Retinal pigment epithelial cell (primary cell): ENCODE measurements at places on chromosomes 6 and 20.
A peak's percentile ranks its signal among the peaks of the same experiment; 100 is the strongest.

GRCh38 chr20:2701671-2702081 lies 9.1 kb downstream of the EBF4 start:
- no peak for DNase-seq

- DNase-seq, result no peak
Measured at GRCh38 chr6:133343220-133343619, 102.1 kb downstream of the EYA4 start.

GRCh38 chr6:27495386-27496135 lies 22.7 kb upstream of the ZNF184 start:
- DNase-seq, result no peak

DNA sequence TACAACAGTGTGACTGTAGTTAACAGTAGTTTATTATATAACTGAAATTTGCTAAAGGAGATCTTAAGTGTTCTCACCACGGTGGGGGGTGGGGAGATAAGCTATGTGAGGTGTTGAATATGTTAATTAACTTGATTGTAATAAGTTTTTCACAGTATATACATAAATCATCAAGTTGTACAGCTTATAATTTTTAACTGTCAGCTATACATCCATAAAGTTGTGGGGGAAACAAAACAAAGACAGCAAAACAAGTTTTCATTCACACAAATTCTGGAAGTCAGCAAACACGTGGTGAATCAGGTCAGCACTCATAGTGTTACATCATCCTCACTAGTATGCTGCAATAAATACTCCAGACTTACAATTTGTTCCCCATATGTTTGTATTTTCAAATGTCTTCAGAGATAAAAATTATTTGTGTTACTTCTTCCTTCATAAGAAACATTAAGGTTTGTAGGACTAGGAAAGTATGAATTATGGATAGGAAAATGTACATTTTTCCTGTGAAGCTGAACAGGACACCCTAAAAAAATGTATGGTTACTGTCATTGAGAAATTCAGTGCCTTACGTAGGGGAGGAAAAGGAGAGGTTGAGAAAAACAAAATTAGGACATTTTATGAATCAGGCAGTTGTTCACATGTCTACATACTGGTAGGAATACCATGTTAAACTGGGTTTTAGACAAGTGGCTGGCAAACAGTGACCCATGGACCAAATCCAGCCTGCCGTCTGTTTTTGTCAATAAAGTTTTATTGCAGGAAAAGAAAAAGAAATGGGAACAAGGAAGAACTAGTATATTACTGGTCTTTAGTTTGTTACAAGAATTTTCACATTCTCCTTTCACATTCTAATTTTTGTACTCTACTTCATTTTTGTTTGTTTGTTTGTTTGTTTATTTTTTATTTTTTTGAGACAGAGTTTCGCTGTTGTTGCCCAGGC lies 6.0 kb downstream of the SUMO4 start:
- DNase-seq, result no peak

GRCh38 chr6:79307321-79308036 lies 73.0 kb upstream of the HMGN3 start:
- DNase-seq, result peak; percentile 6

- peak; percentile 73 for DNase-seq
Measured at GRCh38 chr6:31122791-31123706, 2.8 kb upstream of the CDSN start.

GRCh38 chr20:3404402-3404801 lies 3.1 kb downstream of the DNAAF9 start:
- DNase-seq, result no peak

- no peak for DNase-seq
Measured at GRCh38 chr20:44750081-44750805, 4.6 kb downstream of the KCNK15 start.

DNA sequence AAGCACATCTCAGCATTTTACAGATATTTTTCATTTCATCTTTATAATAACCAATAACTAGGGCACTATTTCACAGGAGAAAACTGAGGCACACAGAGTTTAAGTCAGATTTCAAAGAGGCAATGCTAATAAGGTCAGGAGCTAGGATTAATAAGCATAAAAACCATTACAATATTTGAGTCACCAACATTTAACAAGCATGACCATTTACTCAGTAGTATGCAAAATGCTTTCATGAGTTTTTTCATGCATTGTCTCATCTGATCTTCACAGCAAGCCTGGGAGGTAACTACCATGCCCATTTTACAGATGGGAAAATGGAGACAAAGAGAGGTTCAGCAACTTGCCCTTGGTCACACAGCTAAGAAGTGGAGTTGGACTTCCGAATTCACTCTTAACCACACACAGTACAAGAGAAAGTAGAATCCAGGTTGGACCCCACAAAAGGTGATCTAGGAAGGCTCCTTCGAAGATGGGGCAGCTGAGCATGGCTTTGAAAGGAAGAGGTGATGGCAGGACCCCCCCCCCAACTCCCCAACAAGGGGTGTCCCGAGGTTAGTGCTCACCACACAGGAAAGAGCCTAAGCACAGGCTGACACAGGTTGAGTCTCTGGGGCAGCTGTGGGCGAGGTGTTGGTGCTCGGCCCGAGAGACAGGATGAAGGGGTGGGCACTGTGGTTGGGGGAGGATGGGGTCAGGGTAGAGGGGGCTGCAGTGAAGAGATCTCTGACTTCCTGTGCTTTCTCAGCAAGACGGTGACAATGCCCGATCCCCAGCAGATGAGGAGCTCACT lies 108.8 kb downstream of the PREX1 start:
- no peak for DNase-seq

- DNase-seq, result no peak
Measured at GRCh38 chr6:167053895-167054530, 54.8 kb downstream of the CEP43 start.

DNA sequence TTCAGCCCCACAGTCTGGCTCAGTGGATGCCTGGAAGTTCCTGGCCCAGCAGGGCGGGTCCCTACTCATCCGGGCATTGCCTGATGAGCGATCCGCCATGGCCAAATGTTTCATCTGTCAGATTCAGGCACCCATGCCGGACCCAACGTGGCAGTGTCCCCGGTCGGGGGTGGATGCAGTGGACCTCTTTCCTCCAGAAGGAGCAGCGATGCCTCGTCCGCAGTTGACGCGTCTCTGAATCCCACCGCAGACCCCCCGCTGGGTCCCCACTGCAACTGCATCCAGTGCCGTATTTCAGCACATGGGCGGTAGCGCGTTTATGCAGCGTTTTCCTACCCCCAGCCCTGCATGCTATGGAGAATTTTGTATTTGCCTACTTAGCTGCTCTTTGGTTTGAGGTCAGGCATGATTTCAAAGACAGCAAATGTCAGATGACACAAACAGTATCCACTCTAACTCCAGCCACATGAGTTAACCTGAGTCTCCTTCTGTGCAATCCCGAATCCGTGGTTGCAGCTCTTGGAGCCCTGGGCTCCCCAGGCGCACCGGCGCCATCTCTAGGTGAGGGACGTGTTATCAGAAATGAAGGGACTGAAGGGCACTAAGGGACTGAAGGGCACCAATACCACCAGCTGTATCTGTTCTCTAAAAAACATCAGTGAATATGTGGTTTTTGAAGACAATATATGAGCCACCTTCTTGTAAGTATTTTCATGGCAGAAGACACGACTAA lies 72.6 kb upstream of the THBS2 start:
- no peak for DNase-seq

DNA sequence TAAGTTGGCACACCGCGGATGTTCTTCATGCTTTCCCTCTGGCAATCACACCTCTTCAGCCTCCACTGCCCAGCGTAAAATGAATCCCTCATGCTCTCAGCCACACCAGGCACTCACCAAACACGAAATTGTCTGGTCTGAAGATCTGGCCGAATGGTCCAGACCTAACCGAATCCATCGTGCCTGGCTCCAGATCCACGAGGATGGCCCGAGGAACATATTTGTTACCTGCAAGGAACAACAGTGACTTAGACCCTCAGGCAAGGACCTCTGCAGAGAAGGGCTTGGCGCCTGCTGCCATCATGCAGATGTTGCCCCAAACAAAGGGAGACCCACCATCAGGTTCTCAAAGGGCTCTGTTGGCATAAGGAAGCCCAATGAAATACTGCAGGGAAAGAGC lies 1.4 kb downstream of the TUBB2B start:
- no peak for DNase-seq

- DNase-seq, result no peak
Measured at GRCh38 chr6:108653949-108654348, 93.2 kb downstream of the FOXO3 start.

DNA sequence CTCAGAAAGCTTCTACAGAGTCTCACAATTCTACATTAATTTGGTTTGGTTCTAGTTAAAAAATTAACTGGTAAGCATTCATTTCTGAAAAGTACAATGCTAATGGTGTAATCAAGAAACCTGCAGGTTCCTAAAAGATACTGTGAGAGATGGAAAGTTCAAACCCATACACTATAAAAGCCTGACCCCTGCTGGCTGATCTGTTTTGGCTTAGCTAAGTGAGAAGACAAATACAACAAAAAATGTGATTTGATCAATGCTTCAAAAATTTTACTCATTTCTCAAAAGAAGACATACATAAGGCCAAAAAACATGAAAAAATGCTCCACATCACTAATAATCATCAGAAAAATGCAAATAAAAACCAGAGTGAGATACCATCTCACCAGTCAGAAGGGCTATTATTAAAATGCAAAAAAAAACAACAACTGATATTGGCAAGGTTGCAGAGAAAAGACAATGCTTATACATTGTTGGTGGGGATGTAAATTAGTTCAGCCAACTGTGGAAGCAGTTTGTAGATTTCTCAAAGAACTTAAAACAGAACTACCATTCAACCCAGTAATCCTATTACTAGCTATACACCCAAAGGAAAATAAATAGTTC lies 102.8 kb downstream of the MOXD1 start:
- peak; percentile 21 for DNase-seq

GRCh38 chr6:82971877-82972460 lies 93.7 kb downstream of the UBE3D start:
- no peak for DNase-seq

GRCh38 chr6:160238761-160239751 lies 19.6 kb downstream of the SLC22A2 start:
- no peak for DNase-seq

- DNase-seq, result no peak
Measured at GRCh38 chr6:96276856-96277255, 244.8 kb upstream of the UFL1 start.

DNA sequence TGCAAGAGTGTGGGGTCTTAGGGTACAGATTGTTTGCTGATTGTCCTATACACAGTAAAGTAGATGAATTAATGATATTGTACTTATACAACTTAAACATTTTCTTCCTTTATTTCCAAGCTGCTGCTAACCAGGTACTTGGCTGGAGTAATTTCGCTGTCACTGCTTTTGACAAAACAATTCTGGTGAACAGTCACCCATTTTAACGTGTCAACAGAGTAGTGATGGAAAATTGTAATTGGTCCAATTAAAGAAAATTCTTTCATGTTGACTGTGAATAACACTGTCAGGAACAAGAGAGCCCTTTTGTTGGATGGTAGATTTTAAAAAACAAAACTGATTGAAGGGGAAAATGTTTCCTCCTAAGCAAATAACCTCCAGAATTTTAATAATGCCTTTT lies 26.4 kb upstream of the MROH8 start:
- no peak for DNase-seq

DNA sequence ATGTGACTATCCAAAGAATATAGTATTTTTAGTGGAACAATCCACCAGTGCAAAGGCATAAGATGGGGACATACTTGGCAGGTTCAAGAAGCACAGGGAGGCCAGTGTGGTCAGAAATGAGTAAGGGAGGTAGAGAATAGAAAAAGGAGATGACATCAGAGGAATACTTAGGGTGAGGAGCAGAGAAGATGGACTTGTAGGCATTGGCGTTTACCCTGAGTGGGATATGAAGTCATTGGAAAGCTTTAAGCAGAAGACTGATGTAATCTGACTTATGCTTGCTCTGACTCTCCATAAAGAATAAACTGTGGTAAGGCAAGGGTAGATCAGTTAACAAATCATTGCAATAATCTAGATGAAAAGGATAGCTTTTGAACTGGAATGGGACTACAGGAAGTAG lies 228.7 kb downstream of the GJA1 start:
- no peak for DNase-seq

DNA sequence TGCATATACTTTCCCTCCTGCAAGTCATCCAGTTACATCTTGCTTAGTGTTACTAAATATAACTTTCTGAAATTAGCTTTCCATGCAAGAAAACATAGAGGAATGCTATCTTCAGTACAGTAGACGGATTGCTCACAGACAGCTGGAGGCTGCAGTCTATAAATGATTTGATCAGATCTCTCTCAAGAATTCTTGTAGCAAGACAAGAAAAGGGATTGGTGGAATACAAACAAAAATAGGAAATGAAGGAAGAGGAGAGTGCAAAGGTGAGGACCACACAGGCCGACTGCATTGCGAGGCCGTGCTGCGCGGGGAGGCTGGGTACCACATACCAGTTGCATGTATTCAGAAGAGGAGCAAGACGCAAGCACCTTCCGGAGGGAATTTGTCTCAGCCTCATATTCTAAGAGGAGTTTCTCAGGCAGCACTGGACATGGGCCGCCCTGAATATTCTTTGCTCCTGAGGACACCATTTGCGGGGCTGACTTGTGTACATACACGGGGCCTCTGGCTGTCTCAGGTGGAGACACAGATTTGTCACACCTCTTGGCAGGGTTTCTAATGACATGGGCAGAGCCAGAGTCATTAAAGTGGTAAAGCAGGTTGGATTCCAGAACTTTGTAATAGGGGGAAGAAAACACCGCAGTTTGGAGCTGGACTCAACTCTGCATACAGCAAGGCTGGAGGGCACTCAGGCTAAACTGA lies 22.7 kb upstream of the KIF25 start:
- DNase-seq, result no peak

GRCh38 chr6:159180001-159180400 lies 10.8 kb downstream of the FNDC1 start:
- DNase-seq, result no peak

- no peak for DNase-seq
Measured at GRCh38 chr6:161242779-161243693, 30.8 kb downstream of the AGPAT4 start.

GRCh38 chr20:41696428-41696827 lies 78.3 kb upstream of the CHD6 start:
- DNase-seq, result no peak

GRCh38 chr6:64288351-64288750 lies 652.7 kb downstream of the PHF3 start:
- no peak for DNase-seq

- DNase-seq, result no peak
Measured at GRCh38 chr20:42754706-42755105, 435.0 kb downstream of the PTPRT start.
